ENCODE measurements at places on chromosomes 4 and X. TPM values are rescaled to one million over a fixed set of nuclear protein-coding genes. Genes with fewer than 3 reads are reported as not detected.

The MAGEA8 gene
- total RNA-seq, result not detected

The ZDHHC15 gene
- under 0.01 TPM for total RNA-seq

The RAI2 gene
- 2.2 TPM for total RNA-seq

The LEF1 gene
- not detected for total RNA-seq

The FAM9B gene
- total RNA-seq, result not detected

The COX7B2 gene
- total RNA-seq, result not detected

The KCNIP4 gene
- total RNA-seq, result not detected

The GPRIN3 gene
- total RNA-seq, result under 0.01 TPM

The TRIML2 gene
- total RNA-seq, result not detected

The CT45A3 gene
- not detected for total RNA-seq

The MECP2 gene
- total RNA-seq, result 25.3 TPM

The CXorf38 gene
- 9.9 TPM for total RNA-seq

The PRRG3 gene
- 4.6 TPM for total RNA-seq

The GPC3 gene
- 1.6 TPM for total RNA-seq

The S100G gene
- not detected for total RNA-seq

The RHOXF2 gene
- not detected for total RNA-seq

The CLNK gene
- total RNA-seq, result not detected

The EVC gene
- 48.4 TPM for total RNA-seq

The GRIA3 gene
- 3.3 TPM for total RNA-seq

The DHX15 gene
- total RNA-seq, result 103 TPM

The OPHN1 gene
- total RNA-seq, result 8.3 TPM

The CA5B gene
- total RNA-seq, result 7.9 TPM

The MAGEA9B gene
- not detected for total RNA-seq

The TMEM31 gene
- total RNA-seq, result not detected

The RHOXF1 gene
- total RNA-seq, result not detected

The IL21 gene
- not detected for total RNA-seq

The ADH1C gene
- 5.5 TPM for total RNA-seq

The RHOH gene
- total RNA-seq, result not detected

The MTMR8 gene
- 1.2 TPM for total RNA-seq

The USP17L24 gene
- total RNA-seq, result not detected

The PYURF gene
- total RNA-seq, result 54.6 TPM

The SPARCL1 gene
- 1.2 TPM for total RNA-seq

The CFAP99 gene
- total RNA-seq, result not detected

The EVC2 gene
- total RNA-seq, result 12.7 TPM

The AADAT gene
- 3.9 TPM for total RNA-seq

Data from smooth muscle cell of trachea (primary cell).